ENCODE measurements at places on chromosomes 12 and 14.

DNA sequence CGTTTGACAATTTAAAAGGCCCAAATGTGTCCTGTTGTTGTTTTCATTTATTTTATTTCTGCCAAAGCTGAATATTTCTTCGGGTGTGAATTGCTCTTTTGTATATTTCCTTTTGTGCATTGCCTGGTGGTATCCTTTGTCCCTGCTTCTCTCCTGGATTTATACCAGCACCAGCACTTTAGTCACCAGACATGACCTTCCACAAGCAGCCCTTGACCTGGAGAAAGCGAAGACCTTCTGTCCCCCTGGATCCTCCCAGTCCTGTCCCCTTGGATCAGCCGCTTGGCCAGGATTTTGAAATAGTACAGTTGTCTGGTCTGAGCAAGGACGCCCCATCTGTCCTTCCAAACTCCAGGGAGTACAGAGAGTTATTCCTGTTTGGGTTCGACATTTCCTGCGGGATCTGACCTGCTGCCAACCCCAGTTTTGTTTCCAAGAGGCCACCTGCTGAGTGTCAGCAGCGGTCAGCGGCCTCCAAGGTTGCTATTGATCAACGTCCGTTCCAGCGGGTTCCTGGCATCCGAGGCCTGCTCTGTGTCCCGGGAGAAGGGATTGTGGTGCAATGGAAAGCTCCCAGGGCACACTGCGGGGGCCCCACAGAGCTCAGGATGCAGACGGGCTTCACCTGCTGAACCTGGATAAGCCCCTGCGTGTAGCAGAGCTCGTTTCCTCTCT, 45.1 kb upstream of the CHGA start:
- DNase-seq = no peak

DNA sequence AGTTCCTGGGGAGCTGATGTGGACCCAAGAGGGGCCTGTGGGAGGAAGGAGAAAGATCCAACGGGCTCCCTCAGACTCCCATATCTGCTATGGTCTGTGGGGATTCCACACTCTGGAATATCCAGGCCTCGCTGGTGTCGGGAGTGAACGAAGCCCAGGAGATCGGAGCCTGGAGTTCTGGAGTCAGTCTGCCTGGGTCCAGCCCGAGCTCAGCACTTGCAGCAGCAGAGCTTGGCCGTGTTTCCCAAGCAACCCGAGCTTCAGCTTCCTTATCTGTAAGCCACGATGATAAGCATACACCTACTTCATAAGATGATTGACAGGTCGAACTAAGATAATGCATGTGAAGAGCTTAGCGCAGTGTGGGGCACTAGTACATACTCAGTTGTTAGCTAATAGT, 10.1 kb downstream of the LTBP2 start:
- no peak for DNase-seq

GRCh38 chr14:100828031-100828769, 2.3 kb downstream of the MEG3 start:
- DNase-seq = no peak

DNA sequence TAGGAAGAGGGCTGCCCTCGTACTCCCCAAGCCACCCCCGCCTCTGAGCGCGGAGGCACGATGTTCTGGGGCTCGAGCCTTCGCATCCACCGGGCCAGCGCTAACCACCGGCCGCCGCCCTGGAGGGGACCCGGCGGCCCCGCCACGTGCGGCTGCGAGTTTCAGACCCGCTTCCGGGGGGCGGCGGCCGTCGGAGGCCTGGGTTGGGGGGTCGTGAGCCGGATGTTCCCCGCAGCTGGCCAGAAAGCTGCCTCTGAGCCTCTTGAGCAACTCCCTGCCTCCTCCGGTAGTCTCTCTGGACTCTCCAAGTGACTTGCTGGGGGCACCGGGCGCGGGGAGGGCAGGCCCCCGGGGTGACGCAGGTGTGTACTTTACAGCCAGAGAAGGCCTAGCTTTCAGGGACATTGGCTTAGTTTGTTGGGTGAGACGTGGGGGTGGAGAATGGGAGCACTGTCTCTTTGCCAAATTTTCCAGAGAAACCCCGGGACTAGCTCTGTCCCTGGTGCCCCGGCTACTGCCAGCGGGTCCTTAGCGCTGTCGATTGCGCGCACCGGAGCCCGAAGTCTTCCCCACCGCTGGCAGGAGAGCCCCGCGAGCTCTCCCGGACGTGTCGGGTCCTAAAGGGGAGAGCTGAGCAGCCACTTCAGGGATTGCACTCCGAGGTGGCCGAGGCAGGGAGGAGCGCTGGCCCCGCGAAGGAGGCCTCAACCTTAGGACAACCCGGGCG, 15.6 kb downstream of the OTX2 start:
- DNase-seq = no peak

DNA sequence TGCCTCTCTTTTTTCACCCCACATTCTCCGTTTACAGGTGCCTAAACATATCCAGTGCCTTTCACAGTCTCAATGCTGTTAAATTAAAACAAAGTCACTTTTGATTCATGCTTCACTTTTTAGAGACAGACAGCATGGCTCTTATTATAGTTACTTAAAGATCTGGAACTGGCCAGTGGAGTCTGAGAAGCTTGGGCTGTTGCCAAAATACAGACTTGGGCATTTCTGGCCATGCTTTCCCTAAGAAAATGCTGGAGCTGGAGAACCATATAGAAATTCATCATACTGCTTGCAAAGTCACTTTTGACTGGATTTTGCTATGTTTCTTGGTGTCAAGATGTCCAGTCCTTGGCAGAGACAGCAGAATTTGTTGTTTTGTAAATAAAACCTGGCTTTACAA, 12.2 kb upstream of the GPR68 start:
- no peak for DNase-seq

DNA sequence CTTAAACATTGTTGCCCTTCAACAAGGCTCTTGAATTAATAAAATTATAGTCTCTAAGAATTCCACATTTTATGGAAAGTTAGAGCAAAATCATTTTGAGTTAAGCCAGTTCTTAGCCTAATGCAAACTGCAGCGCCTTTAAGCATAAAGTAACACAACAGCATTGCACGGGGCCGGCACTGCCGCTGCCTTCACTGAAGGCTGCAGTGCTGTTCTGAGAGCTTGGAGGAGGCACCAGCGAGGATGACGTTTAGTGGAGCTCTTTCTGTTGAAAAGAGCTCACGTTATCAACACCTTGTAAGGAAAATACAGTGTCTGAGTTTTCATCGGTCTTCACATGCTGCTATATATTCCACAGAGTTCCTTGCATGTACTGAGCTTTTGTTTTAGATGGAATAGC, 38.3 kb upstream of the DYNC1H1 start:
- no peak for DNase-seq

DNA sequence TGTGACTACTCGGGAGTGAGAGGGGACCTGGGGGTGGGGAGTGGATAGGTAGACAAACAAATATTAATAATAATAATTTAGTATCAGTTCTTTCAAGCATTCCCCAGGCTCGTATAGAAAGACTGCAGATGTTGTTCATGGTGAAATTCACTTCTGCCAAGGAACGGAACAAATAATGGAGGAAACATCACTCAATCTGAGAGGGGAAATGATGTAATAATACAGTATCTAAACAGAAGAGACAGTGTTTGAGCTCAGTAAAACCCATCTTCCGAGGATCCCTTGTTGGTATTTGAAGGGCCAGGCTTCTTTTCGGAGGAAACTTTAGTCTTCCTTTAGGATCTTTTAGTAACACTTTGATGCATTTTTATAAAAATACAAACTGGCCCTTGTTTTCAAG, 114.2 kb downstream of the KCNK10 start:
- no peak for DNase-seq

GRCh38 chr12:113261847-113262470, 40.7 kb downstream of the TPCN1 start:
- no peak for DNase-seq

Measured in cortex of kidney (tissue), 1 donor.